Left cardiac atrium (tissue), 4 donors: ENCODE measurements at places on chromosomes 1 and 21. TPM values are rescaled to one million over a fixed set of nuclear protein-coding genes. Genes with fewer than 3 reads are reported as not detected.

GRCh38 chr1:39305555-39305954, 101.1 kb downstream of the MACF1 start:
- DNase-seq = no peak

DNA sequence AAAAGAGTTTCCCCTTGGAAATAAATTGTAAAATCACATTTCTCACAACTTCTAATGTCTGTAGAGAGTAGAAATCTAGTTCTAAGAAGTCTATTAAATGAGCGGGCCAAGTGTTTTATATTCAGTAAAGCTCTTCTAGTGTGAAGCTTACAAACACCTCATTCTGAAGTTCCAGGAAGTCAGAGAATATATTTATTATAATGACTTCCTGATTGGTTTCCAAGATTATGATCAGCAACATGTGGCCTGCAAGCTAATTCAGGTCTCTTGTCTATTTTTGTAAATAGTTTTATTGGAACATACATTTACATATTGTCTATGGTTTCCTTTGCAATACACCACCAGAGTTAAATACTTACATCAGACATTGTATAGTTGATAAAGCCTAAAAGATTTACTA, 603.9 kb downstream of the AMY1C start:
- no peak for DNase-seq

DNA sequence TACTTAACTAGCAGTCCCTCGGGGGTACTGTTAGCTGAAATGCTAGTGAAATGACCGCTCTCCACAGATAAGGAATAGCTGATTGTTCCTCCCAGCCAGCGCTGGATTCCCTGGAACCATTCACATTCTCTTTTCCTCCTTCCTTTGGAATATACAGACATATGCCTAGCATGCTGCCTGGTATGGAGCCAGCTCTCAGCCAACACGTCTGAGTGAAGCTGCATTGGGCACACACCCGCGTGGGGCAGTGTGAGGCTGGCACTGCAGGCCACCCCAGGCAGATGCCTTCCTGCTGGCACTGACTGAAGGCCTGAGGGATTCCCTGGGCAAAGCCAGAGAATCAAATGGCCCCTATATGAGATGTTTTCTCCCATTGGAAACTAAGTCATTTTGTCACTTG, 66.7 kb downstream of the TLR5 start:
- DNase-seq = peak; percentile 54

DNA sequence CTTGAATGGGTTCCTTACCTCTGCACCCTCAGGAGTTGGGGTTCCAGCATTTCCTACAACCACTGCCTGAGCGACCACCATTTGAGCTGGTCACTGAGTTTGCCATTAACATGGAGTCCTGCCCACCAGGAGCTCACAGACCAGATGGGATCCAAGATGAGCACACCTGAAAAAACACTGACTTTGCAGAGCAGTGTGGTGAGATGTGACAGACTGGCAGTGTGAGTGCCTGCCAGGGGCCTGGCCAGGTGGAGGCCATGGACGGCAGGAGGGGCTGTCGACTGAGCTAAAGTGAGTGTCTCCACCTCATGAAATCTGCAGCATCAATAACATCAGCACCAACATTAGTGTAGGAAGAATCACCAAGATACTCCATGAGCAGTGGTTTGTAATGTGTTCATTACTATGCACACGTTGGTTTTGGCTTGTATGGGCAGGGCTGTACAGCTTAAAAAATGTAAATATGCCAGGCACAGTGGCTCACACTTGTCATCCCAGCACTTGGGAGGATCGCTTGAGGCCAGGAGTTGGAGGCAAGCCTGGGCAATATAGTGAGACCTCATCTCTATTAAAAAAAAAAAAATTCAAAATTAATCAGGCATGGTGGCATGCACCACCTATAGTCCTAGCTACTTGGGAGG, 12.2 kb upstream of the MIXL1 start:
- DNase-seq = no peak

DNA sequence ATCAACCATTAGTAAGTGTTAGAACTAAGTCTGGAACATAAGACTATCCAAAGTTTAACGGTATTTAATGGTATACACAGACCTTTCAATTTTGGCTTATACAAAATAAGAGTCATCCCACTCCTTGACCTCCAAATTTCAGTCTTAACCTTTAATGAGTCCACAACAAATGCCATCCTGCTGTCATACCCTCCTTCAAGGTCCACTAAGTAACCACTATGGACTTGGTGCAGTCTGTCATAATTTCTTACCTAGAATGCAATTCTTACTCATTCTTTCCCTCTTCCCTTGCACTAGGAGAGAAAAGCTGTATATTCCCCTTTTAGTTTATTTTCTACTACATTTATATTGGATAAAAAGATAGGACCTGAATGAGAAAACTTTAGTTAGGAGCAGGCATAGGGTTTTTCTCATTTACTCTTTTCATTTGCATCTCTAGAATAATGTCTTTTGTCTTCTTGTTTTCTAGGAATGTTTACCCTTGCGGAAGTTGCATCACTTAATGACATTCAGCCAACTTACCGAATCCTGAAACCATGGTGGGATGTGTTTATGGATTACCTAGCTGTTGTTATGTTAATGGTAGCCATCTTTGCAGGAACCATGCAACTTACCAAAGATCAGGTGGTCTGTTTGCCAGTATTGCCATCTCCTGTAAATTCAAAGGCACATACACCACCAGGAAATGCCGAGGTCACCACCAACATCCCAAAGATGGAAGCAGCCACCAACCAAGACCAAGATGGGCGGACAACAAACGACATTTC, 62.1 kb upstream of the ZNF326 start:
- no peak for DNase-seq

DNA sequence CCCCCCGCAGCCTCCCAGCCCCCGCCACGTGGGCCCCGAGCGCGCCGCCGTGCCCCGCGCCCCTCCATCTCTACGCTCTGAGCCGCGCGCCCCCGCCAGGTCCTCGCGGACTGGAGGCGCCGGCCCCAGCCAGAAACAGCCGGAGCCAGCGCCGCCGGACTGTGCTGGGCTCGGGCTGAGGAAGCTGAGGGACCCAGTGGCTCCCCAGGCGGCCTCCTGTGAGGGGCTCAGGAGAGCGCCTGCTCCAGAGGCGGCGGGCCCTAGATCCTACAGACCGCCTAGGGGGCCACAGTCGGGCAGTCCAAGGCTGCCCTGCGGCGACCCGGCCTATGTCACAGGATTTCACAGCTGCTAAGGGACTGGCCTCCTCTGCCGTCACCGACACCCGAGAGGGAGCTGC, 82.1 kb downstream of the NENF start:
- DNase-seq = peak; percentile 37

- no peak for DNase-seq
Observed at GRCh38 chr21:27802816-27803475, 836.1 kb upstream of the ADAMTS5 start.

DNA sequence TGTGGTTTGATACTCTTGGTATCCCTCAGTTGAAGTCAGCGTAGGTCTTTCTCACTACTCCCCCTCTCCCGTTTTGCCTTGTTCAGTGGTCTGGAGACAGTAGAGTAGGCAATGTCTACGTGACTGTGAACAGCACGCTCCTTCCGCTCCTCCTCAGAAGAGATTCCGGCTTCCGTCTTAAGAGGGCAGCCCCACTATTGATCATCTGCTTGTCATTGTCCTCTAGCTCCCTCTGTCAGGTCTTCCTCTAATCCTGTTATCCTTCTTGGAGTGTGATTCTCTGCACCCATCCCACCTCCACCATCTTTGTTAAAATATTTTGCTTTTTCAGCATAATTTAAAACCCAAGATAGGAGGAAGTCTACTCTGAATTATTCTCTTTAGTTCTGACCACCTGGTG, 129.9 kb upstream of the KCNK2 start:
- DNase-seq = no peak

DNA sequence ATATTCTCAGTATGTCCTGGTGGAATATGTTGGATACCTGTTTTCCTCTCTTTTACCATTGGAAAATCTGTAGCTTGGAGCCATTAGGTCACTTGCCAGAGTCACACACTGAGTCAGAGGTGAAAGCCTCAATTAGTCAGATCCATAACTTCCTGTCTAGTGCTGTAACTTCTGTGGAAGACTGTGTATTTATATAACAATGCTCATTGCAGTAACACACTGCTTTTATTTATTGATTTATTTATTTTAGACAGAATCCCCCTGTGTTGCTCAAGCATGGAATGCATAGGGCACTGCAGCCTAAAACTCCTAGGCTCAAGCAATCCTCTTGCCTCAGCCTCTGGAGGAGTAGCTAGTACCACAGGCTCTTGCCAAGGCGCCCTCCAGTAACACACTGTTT, 1.3 kb upstream of the DOCK7 start:
- no peak for DNase-seq

DNA sequence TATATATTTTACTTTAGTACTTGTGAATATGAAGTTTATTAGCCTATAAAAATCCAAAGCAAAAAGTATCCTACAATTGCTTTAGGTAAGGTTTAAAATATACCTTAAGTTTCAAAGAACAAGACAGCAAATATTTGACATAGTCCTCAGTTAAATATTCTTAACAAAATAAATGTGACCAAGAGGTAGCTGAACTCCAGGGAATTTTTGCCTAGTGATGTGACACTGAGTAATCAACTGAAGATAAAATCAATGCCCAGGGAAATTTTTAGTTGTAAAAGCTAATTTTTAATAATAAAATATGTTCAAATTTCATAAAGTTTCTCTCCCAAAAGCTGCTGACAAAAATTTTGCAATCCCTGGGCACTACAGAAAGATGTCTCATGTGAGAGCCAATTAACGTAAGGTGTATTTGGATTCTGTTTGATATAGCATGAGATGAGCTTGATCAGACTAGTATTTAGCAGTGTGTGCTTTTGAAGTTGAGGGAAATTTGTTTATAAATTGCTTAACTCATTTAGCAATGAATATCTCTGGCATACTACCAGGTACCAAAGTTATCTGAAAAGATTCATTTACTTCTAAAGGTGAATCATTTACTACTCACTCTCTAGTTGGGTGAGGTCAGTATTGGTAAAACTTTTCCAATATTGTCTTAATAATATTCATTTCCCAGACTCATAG, 80.2 kb upstream of the PALMD start:
- DNase-seq = no peak

Gene KLHDC7A
- total RNA-seq = 0.29 TPM

Gene CYP4A11
- total RNA-seq = not detected

Gene KRTAP24-1
- not detected for total RNA-seq

Gene C1orf141
- not detected for total RNA-seq

Gene FLG2
- total RNA-seq = not detected

Gene LSS
- 66.4 TPM for total RNA-seq
